ENCODE measurements at places on chromosomes 12 and 14.

- peak; percentile 36 for DNase-seq
Measured at GRCh38 chr12:56687223-56688128, 608 bp downstream of the PTGES3 start.

GRCh38 chr14:31228533-31228932 lies 20.9 kb upstream of the HECTD1 start:
- no peak for DNase-seq

GRCh38 chr14:80266930-80267329 lies 55.6 kb upstream of the DIO2 start:
- DNase-seq: no peak

- DNase-seq: no peak
Measured at GRCh38 chr12:93426412-93426805, 15.3 kb downstream of the UBE2N start.

DNA sequence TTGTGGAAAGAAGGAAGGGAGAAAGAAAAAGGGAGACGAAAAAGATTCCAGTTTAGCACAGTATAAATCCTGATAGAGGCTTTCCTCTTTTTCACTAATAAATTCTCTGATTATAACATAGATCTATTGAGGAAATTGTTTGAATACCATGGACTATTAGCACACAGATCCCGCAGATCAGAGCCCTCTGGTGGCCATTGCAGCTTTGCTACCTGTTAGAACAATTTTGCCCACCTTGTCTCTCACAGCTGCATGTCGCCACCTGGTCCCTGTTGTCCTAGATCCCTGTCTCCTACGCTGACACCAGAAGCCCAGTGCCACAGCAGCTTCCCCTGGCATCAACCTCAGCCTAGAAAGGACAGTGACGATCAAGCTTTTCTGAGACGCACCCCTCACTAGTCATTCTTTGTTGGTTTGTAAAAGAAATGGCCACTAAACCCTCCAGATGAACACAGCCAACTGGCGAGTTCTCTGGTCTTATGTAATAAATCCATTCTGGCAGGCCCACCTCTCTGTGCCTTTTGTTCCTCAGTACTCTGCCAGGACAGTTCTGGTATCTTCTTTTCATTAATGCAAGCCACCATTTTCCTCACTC lies 9.9 kb downstream of the GPHB5 start:
- DNase-seq: no peak

- DNase-seq: no peak
Measured at GRCh38 chr12:117645473-117645872, 284.0 kb upstream of the NOS1 start.

GRCh38 chr12:84924981-84925380 lies 12.4 kb upstream of the SLC6A15 start:
- no peak for DNase-seq

- DNase-seq: no peak
Measured at GRCh38 chr14:98698341-98698740, 573.7 kb downstream of the BCL11B start.

DNA sequence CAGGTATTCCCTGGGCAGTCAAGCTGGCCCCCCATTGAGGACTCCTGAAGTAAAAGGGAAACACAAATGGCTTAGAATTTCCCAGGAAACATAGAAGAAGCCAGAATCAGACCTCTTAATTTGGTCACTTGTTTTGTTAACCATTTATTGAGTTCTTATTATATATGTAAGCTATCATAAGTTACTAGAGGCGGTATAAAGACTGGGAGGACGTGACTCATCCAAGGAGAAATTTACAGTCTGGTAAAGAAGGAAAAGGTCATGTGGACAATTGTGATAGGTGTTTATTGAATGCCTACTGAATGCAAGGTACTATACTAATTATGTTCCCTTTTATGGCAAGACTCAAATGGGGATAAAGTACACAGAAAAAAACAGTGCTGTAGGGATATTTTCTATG lies 146.7 kb downstream of the DYRK2 start:
- no peak for DNase-seq
